ENCODE measurements at places on chromosomes 12 and 14. TPM values are rescaled to one million over a fixed set of nuclear protein-coding genes. Genes with fewer than 3 reads are reported as not detected.

Gene PRIMA1
- total RNA-seq: 5.9 TPM

Gene SLC48A1
- total RNA-seq: 41.3 TPM

Gene LALBA
- not detected for total RNA-seq

Gene POU6F1
- total RNA-seq: 19.8 TPM

Gene CLEC6A
- not detected for total RNA-seq

Gene ST8SIA1
- 9.4 TPM for total RNA-seq

Gene BHLHE41
- total RNA-seq: 186 TPM

- no peak for DNase-seq
Observed at GRCh38 chr12:81168445-81168844, 90.6 kb downstream of the ACSS3 start.

DNA sequence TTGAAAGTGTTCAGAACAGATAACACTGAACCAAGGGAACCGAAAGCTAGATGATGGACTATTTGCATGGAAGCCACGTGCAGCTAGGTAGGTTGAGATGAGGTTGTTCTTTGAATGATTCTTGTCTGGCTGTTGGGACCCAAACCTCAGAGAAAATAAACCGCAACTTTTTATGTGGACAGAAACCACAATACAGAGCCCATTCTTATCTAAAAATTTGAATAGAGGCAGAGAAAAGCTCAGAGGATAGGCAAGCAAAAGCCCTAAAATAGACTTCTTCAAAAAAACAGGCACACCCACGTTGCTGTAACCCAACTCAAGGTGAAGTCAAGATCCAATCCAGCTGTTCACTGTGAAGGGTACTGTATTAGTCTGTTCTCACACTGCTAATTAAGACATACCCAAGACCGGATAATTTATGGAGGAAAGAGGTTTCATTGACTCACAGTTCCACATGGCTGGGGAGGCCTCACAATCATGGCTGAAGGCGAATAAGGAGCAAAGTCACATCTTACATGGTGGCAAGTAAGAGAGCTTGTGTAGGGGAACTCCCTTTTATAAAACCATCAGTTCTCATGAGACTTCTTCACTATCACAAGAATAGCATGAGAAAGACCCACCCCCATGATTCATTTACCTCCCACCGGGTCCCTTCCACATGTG lies 353.8 kb downstream of the AACS start:
- no peak for DNase-seq

- DNase-seq: no peak
Observed at GRCh38 chr14:78259831-78260230, 89.7 kb downstream of the NRXN3 start.

DNA sequence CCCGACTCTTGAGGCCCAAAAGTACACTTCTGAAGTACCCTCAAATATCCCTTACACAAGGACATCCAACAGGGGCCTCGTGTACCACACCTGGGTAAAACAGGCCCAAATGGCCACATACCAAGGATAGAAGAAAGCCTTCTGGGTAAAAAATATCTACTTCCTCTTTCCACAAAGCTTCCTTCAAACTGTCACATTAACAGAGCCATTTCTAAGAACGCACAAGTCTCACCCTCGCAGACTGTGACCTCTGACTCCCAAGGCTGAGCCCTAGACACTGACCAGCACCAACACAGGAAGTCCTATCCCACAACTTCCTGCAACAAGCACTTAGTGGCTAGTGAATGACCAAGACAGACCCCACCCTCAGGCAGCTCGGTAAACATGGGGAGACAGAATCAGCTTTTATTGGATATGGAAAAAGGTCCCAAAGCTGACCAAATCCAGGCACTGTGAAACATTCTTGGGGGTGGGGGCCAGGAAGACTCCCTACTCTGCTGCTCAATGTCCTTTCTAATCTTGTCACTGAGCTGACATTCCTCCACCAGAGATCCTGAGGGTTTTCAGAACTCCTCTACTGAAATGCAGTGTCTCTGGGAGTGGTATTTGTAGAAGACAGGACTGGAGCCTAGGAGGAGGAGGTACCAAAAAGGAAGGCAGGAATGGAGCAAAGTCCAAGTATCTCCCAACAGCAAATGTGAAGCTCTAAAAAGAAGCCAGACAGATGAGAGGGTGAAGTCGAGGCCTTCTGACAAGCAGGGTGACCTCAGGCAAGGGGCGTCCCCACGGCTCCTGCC lies 15.9 kb downstream of the KCTD10 start:
- no peak for DNase-seq

DNA sequence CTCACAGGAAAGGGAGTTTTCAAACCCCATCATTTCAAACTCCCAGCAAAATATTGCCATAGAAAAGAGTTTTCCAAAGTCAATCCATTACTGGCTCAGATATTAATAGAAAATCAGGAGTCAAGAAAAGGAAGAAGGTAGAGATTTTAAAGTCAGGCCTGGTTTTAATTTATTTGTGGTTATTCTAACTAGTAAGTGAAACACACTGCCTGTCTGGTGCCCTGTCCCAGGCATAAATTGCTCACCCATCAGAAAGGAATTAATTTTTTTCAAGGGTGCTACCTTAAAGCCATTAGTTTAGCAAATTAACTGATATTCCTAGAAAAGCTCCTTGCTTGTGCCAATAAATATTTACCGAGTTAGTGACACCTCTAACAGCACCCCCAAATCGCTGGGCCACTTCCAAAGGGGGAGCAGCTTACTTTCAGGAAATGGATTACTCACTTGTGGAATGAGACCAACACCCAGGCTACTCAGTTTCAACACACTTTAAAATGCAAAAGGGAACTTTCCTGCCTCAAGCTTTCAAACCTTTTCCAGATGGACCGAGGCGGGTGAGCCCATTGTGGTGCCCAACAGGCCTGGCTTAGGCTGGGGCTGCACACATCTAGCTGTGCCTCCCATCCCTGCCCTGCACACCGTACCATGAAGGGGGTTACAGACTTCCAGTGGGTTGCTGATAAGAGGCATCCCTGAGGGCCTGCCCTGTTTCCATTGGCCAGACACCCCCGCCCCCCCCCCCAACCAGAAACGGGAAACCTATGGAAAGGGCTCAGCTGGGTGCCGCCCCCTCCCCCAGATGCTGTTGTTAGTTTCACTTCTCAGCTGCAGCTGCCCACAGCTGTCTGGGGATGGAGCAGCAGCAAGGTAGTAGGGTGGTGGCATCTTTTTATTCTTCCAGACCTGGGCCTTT lies 117.2 kb downstream of the SAMD4A start:
- peak; percentile 49 for DNase-seq

DNA sequence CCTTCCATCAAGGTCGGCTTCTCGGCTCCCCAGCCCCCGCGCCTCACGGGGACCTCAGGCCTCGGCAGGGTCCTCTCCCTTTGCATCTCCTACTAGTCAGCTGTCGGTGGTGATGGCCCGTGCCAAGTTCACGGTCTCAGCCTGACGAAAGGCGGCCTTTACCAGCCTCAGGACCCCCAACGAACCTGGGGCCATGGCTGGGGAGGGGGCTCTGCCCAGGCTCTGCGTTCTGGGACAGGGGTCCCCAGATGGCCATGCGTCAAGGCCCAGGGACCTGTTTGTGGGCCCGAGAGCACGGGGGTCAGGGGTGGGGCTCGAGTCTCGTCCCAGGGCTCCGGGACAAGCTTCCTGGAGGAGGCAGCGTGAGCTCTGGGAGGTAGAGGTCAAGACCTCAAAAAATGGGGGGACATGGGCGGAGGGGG lies 32.8 kb upstream of the DEGS2 start:
- DNase-seq: peak; percentile 52

GRCh38 chr12:23043646-23044045 lies 418.7 kb downstream of the ETNK1 start:
- DNase-seq: no peak

DNA sequence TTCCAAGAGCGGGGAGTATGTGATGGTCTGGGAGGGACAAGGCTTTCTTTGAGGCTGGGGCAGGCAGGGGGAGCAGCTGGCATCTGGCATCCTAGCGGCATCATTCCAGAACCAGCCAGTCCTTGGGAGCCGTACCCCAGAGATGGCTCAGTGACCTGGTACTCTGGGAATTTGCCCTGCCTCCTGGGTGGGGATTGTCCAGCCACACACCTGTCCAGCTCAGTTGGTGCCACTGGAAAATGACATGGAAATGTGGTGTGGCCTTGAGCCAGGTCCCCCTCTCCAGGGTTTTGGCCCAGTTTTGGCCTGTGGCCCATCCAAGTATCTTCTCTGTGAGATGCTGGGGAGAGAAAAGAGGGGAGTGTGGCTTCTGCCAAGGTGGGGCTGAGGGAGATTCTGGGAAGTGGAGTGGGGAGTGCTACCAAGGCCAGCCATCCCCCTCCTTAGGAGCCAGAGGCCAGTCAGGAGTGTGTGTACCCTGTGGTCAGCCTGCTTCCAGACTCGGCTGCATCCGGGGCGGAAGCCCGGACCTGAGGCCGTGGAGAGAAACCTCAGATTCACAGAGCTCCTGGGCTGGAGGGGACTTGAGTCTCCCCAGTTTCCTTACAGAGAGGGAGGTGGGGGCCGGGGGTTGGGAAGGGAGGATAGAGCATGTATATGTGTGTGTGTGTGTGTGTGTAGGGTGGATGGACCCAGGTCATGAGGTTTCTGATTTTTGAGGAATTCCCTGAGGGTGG lies 14.7 kb upstream of the KRT80 start:
- DNase-seq: no peak

- DNase-seq: no peak
Observed at GRCh38 chr12:67515679-67516340, 132.7 kb upstream of the DYRK2 start.

DNA sequence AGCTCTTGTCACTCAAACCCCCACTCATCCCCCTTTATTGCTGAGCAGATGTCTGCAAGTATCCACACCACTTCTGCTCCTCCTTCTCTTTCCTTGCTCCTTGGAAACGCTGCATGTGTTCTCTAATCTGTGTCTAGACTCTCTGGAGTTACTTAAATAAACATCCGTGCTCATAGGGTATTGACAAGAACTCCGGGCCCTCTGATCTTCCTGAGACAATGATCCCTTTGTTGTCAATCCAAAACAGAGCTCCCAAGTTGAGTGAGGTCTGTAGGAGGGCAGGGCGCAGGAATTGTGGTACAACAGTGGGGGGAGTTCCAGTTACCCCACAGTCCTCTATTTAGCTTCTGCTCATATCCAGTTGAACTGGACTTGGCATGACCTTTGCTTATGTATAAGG lies 489.0 kb downstream of the SNAPC1 start:
- DNase-seq: no peak

DNA sequence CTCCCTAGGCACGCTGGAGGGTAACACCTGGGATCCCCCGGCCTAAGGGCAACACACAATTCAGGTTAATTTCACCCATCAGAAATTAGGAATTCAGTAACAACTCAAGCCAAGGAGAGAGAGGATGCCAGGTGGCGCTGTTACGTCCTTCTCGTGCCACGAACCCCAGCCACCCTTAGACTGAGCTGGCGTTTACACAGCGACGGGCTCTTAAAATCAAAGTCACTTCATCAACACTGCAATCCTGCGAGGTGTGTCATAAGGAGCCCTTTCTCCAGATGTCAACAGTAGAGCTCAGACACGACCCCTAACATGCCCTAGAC lies 110.6 kb upstream of the TMEM132D start:
- DNase-seq: no peak

DNA sequence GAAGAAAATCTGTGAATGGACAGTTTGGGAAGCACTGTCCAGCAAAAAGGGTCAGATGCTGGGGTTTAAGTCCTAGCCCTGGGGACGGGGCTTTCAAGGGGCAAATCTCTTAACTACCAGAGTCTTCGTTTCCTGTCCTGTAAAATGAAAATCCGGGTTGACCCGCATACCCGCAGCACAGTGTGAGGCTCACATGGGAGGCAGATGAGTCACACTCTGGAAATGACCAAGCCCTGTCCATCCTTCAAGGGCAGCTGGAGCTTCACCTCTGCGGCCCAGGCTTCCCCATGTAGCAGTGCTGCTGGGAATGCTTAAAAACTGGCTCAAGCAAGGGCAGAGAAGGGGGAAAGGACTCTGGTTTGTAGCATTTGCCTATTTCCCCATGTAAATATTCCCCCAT lies 19.0 kb downstream of the FAM181A start:
- DNase-seq: no peak

GRCh38 chr14:75188520-75189268 lies 12.3 kb upstream of the TMED10 start:
- DNase-seq: peak; percentile 45

- no peak for DNase-seq
Observed at GRCh38 chr12:89529738-89530137, 3.9 kb upstream of the POC1B start.

DNA sequence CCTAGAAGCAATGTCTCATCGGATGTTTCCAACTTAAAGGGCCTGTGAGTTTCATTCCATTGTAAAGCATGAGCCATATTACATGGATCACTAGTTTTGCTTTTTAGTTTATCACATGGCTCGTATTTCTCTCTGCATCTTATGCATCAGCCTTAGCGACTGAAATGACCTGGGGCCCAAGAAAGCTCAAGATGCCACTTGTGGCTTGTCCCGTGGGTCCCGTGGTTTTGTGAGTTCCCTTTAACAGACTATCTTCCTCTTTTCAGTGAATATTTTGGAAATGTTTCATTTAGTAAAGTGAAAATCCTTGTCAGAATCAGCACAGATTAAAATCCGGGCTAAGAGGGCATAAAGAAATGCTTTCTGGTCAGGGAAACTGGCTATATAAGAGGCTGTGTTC lies 86.2 kb upstream of the PPM1H start:
- no peak for DNase-seq
